Panc1 (cell line): ENCODE measurements at places on chromosomes 5 and 9.

DNA sequence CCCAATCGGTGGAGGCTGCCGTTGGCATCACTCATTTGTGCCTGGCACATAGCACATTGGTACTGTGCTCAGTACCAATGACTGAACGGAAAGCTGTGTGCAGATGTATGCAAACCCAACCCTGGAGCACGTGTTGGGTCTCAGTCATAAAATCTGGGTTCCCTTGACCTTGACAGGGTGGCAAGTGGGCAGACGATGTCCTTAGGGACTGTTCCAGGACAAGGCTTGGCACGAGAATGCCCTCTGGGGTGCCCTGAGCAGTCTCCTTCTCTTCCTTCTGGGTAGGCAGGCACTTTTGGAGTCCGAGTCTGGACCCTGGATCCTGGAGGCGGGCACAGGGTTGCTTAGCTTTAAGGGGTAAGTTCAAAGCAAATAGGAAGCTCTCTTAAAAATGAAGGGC, 75.8 kb downstream of the MACROH2A1 start:
- DNase-seq: no peak

GRCh38 chr5:134174841-134175839, 1.6 kb downstream of the SKP1 start:
- no peak for DNase-seq

DNA sequence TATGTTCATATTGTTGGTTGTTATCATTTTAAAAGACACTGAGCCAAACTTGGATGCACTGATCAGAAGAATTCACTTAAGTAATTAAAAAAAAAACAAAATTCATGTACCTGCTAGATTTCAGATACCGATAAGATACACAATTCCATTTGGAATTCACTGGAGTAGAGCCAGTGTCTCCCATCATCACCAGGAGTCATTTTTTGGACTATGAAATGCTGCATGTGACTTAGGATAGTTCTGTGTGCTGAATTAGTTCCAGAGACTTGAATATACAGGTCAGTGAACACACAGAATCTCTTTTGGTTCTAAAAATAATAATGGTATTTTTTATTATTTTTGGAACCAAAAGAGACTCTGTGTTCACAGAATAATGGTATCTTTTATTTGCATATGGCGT, 482.6 kb upstream of the PIK3R1 start:
- no peak for DNase-seq

DNA sequence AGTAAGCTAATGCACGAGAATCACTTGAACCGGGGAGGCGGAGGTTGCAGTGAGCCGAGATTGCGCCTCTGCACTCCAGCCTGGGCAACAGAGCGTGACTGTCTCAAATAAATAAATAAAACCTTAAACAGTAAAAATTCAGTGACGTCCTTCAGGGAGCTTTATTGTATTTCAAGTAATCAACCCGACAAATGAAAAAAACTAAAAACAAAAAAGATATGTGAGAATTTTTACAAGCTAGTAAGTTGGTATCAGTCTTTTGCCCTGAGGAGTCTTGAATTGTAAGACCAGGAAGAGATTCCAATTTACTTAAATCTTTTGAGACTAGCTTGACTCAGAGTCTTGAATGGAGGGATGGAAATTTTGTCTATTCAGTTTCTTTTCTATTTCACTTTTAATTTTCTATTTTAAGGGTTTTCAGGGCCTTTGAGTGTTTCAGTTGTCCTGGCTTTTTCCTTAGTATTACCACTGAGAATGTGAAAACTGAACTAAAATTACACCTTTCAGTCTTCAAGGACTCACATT, 126.0 kb upstream of the DHFR start:
- DNase-seq: no peak

- no peak for DNase-seq
Measured at GRCh38 chr9:124629600-124629999, 122.4 kb upstream of the NR5A1 start.

GRCh38 chr9:137044502-137045177, 1.3 kb downstream of the NPDC1 start:
- DNase-seq: no peak

- no peak for DNase-seq
Measured at GRCh38 chr9:23556459-23556858, 269.6 kb downstream of the ELAVL2 start.

DNA sequence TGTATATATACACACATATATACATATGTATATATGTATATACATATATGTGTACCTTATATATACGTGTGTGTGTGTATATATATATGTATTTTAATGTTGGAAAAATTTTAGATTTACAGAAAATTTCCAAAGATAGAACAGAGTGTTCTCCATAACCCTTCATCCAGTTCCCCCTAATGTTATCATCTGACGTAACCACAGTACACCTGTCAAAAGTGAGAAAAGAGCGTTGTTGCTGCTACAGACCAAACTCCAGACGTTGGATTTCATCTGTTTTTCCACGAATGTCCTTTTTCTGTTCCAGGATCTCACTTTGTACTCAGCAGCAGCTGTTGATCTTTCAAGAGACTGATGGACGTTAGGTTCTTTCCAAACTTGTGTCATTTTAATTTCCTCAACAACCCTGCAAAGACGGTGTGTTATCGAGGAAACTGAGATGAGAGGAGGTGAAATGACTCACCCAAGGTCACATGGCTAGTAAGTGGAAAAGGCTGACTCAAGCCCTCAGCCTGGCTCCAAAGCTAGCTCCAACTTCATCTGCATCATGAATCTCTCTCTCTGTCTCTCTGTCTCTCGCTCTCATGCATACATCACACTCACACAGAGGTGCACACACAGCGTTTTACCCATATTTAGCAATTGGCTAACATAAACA, 17.0 kb upstream of the NTNG2 start:
- DNase-seq: no peak

DNA sequence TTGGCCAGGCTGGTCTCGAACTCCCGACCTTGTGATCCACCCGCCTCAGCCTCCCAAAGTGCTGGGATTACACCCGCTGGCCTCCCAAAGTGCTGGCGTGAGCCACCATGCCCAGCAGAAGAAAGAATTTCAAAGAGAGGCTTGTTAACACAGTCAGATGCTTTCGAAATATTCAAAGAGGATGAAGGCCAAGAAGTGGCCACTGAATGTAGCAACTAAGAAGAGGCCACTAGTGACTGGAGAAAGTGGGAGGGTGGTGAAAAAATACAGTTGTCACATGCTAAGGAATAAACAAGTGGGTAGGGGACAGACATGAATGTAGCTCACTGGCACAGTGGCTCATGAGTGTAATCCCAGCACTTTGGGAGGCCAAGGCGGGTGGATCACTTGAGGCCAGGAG, 13.0 kb upstream of the TPM2 start:
- no peak for DNase-seq

DNA sequence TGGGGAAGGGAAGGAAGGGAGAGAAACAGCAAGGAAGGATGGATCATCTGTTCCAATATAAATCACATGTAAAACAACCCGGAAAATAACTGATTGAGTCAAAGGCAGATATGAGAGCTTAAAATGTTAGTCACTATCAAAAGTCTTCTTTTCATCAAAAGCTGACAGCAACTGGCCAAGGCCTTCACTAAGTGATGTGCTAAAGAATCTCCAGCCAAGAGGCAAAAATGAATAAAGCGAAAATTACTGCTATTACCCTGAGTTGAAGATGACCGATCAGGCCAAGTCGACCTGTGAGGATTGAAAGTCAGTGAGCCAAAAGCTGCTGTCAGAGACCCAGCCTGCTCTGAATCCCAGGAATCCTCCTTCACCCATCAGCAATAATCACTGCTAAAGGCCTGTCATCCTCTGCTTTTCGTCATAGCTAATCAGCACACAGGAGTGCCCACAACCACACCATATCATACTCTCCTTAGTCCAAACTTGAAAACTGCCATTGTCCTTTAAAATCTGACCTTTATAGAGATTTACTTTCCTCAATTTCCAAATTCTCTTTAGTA, 736.9 kb downstream of the TLE1 start:
- no peak for DNase-seq

DNA sequence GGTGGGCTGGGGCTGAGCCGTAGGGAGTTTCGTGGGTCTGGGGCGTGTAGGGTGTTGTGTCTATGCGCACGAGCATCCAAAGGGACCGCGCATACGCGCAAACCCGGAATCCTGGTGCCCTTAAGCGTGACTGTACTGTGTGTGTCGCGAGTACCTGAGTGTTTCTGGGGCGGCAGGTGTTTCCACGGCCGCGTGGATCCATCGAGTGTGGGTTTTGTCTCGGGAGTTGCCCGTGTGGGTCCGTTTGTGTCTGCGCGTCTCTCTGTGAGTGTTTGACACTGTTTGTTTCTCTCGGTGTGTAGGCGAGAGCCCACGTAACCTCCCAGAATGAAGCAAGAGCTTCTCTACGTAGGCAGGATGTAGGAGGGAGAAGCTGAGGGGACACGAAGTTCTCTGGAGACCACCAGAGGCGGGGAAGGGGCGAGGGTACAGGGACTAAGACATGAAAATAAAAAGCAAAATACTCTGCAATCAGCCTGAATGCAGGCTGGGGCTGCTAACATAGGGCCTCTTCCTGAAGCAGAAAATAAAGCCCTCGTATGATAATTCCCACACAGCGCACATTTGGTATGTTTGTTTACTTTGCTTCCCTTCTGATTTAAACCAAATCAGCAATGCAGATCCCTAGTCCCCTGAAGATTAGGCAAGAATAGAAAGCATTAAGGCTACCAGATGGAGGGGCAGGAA, 588 bp upstream of the BRINP1 start:
- DNase-seq: no peak

DNA sequence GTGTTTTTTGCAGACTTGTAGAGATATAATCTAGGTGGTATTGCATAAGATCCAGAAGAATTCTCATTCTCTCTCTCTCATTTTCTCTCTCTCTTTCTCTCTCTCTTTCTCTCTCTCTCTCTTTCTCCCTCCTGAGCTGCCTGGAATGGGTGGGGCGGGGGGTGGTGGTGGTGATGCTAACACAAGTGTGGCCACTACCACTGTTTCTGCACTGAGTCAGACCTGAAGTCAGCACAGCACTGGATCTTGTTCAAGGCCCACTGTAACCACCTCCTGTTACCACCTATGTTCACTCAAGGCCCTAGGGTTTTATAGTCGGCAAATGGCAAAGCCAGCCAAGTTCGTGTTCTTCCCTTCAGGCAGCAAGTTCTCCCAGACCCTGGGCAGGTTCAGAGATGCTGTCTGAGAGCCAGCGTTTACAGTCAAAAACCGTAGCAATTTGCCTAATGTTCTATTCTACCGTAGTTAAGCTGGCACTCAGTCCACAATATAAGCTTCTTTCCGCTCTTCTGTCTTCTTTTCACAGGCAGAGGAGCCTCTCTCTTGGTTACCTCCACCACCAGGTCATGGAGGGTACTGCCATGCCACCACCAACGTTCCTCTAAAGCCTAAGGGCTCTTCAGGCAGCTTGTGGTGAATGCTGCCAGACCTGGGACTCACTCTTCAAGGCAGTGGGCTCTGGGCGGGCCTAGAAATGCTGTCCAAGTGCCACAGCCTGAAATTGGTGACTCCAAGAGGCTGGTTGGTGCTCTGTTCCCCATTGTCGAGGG, 235.7 kb upstream of the PRR16 start:
- no peak for DNase-seq

- DNase-seq: no peak
Measured at GRCh38 chr5:119179857-119180641, 109.2 kb downstream of the DMXL1 start.

GRCh38 chr9:85716031-85716877, 25.5 kb downstream of the AGTPBP1 start:
- DNase-seq: no peak

DNA sequence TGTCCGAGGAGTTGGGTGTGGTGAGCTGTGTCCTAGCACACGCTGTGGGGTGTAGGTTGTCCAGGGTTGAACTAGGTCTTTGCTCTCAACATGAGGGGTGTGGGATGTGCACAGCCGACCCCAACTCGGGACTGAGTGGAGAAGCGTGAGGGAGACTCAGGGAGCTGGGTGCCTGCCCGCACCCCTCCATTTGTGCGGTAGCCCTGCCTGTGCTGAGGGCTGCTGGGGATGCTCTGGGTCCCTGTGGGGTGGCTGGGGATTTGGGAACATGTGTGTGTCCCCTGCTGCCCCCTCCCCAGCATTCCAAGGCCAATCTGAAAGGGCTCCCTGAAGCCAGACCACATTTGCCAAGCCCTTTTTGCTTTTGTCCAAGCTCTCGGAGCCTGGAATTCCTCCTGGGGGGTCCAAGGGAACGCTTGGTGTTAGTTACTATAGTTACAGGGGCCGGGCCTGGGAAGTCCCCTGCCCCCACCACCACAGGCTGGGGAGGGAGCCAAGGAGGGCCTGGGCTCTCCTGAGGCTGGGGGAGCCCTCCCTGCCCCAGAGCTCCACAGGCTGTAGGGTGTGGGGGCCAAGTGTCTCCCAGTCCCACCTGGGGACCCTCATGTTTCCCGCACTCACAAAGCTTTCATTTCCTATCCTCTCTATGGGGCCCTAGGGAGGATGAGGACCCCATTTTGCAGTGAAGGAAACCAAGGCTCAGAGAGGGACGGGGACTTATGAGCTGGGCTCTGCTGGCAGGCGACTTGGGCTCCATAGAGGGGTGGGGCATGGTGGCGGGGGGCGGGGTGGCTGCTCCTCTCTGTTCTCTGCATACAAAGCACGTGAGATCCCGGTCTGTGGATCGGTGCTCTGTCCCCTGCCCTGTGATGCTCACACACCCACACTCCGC, 1.1 kb downstream of the CRB2 start:
- DNase-seq: no peak
